Mesenteric fat pad (tissue), 1 donor: ENCODE measurements at places on chromosomes 7 and 10. TPM values are rescaled to one million over a fixed set of nuclear protein-coding genes. Genes with fewer than 3 reads are reported as not detected.

Gene NFE2L3
- 2.7 TPM for total RNA-seq

Gene RGS10
- total RNA-seq, result 18.1 TPM

DNA sequence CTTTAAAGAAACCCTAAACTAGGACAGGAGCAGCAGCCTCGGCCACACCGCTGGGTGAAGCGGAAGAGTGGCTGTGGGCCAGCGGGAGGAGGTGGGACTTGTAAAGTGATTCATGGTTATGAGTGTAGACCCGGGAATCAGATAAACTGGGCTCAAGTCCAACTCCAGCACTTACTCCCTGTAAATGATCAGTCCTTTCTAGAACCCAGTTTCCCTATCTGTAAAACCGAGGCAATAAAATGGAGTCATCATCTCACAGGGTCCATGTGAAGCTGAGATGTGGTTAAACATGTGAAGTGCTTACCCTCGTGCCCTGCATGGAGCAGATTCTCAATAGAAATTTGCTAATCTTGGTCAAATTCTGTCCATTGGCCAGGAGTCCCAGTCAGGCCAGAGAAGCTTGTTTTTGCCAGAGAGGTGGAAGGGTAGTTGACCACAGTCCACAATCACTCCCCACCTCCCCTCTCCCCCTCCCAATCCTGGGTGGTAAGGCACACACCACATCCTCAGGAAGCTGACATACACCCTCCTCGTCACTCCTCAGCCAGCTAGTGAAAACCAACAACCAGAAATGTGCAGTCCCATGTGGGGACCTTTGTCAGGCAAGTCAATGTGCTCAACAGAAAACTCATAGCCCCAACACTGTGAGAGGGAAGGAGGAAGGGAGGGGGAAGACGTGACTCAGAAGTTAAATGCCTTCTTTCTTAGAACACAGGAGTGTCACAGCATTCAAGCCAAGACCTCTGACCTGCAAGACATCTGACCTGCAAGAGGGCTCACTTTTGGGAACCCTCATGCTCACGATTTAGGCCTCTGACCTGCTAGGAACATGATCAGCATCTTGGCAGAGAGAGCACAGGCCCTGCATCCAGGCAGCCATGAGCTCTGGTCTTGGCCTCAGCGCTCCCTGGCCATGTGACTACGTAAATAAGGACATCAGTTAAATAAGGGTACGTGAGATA is 145.1 kb downstream of the PLXNA4 start:
- DNase-seq, result no peak

Gene CCAR1
- 51.9 TPM for total RNA-seq

- DNase-seq, result no peak
Observed at GRCh38 chr7:122312789-122313188, 8.2 kb upstream of the FEZF1 start.

DNA sequence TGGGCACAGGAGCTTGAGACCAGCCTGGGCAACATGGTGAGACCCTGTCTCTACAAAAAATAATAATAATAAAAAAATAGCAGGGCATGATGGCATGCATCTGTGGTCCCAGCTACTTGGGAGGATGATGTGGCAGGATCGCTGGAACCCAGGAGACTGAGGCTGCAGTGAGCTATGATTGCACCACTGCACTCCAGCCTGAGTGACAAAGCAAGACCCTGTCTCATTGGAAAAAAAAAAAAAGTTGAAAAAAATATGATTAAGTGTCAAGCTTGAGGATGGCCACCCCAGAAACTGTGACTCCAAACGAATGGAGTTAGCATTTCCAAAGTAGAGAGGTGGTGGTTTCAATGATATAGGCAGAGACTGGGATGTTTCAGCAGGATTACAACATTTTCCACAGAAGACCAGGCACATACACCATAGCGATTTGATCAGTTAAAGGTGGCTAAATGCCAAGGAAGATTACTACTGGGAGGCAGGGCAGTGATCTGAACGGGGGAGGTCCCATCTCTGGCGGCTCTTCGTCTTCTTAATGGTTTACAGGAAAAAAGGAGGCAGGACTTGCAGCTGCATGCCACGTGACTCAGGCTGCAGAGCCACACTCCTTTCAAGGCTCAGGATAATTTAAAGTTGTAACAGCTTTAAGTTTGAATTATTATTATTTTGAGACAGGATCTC is 250.6 kb upstream of the GALNT17 start:
- DNase-seq, result no peak

DNA sequence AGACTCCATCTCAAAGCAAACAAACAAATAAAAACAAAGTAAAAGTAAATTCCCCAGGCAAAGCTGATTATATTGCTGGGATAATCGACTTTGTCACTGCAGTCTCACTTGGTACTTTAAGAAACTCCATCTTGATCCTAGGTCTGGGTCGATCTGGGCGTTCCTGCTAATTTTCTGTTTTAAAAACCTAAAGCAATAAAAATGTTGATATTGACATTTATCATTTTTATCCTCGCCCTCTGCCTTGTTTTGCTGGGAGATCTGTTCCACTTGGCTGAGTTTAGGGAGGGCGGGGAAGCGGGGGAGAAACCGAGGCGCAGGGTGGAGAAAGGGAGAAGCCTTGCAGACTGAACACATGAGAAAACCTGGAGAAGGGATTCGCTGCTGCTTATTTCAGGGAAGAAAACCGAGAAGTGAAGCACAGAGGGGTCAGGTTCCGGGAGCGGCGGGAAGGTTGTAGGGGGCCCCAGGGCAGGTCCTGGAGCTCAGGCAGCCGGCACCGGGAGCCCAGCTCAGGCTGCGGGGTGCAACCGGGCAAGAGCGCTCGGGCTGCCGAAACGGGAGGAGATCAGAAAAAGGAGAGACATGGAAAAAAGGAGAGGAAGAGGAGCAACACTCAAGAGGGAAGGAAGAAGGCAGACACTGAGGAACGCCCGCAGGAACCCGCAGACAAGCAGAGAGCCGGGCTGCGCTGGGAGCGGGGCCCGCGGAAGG is 27.3 kb upstream of the KMT2C start:
- peak; percentile 91 for DNase-seq

DNA sequence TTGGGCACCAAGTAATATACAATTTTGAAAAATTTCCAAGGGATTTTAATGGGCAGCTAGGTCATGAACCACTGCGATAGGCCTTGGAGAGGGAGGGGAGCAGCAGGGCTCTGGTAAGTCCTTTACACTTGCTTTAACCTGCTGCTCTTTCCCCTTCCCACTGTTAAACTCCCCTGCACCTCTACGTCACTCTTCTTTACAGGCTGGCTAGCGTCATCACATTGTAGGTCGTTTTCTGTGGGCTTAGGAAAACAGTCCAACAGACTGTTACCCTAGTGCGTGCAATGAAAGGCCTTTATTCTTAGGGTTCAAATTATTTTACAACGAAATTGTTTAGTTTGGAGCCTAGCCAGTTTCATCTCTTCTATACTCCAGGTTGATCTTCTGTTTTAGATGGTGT is 235.7 kb downstream of the AUTS2 start:
- no peak for DNase-seq

DNA sequence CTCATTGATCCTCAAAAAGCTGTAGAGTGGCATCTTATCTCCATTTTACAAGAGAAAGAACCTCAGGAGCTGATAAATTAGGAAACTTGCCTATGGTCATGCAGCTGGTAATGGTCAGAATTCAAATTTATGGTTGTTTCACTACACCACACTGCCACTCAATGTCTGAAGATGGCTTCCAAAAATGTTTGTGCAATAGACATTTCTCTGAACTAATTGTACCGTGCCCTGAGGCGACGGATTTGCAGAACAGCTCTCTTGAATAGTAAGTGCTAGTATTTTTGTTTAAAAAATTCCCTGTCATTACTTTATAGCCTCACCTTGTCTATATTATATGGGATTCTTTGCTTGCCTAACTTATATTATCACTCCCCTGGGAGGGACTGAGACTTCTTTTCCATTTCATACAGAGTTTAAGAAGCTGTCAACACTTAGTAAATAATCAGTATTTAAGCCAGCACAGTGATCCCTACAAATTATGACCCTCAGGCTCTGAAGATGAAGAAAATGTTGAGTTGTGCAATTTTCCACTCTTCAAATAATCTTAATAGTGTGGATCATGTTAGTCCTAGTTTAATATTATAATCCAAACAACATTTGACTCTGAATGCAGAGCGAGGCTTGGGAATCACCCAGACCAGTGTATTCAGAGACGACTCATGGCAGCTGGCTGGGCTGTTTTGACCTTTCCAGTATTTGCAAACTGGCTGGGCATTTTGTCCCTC is 346.6 kb downstream of the PTEN start:
- no peak for DNase-seq

Gene OR13A1
- total RNA-seq, result not detected

GRCh38 chr10:5645944-5646617 is 20.3 kb downstream of the ASB13 start:
- DNase-seq, result no peak

DNA sequence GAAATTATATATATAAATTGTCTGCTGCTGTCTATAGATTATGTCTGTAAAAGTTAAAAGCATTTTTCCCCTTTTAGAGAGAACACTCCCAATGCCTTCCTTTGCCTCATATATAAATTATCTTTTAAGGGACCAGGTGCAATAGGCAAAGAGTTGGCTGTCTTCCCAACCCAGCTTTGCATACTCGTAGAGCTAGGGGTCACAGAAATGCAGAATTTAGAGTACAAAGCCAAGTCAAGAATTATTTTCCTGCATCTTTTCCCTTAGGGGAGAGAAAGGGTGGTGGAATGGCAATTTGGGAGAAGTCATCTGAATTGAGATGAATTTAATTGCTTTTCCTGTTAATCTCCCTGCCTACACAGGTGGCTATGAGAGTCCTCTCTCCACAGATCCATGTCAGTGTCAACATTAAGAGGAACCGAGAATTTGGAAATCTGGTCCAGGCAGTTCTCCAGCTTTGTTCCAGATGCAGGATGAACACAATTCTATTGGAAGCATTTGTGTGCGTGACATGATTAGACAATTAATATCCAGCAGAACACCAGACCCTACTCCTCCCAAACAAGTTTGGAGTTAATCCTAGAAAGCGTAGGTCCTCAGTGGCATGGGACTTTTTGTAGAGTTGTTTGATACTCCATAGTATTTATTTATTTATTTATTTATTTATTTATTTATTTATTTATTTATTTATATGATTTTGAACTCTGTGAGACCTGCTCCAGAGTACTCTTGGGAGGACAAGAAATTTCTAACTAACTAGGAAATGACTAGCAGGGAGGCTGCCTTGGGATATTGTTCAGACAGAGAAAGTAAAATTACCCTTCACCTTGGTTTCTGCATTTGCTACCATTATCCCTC is 80.3 kb upstream of the SKAP2 start:
- DNase-seq, result no peak

DNA sequence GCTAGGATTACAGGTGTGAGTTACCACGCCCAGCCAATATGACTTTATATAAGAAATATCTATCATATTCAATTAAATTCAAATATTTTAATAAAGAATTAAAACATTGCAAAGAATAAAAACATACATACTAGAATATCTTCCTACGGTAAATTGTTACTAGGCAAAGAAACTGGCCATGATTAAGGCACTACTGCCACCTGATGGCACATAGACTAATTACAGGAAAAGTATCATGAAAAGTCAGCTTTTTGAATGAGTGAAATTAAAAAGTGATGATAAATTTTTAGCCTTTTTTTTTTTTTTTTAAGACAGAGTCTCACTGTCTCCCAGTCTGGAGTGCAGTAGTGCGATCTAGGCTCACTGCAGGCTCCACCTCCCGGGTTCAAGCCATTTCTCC is 30.9 kb downstream of the MRPS33 start:
- no peak for DNase-seq

Gene TUBAL3
- not detected for total RNA-seq

- DNase-seq, result no peak
Observed at GRCh38 chr7:128103498-128104107, 72.4 kb upstream of the LRRC4 start.

- no peak for DNase-seq
Observed at GRCh38 chr10:70715853-70716795, 43.8 kb downstream of the ADAMTS14 start.

GRCh38 chr10:83533290-83533689 is 606.0 kb upstream of the GHITM start:
- DNase-seq, result no peak

GRCh38 chr10:124063750-124064603 is 29.4 kb downstream of the CHST15 start:
- DNase-seq, result no peak

DNA sequence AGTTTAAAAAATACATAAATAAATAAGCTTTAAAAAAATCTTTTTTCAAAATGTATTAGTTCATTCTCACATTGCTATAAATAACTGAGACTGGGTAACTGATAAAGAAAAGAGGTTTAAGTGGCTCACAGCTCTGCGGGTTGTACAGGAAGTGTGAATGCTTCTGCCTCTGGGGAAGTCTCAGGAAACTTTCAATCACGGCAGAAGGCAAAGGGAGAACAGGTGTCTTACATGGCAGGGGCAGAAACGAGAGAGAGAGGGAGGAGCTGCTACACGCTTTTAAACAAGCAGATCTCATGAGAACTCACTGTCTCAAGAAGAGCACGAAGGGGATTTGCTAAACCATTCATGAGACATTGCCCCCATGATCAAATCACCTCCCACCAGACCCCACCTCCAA is 114.6 kb downstream of the DNAJC1 start:
- no peak for DNase-seq

- no peak for DNase-seq
Observed at GRCh38 chr7:47537716-47538675, 43.9 kb downstream of the TNS3 start.

- DNase-seq, result no peak
Observed at GRCh38 chr10:99617696-99618095, 2.5 kb downstream of the SLC25A28 start.

GRCh38 chr7:124603066-124603465 is 162.5 kb downstream of the GPR37 start:
- no peak for DNase-seq

DNA sequence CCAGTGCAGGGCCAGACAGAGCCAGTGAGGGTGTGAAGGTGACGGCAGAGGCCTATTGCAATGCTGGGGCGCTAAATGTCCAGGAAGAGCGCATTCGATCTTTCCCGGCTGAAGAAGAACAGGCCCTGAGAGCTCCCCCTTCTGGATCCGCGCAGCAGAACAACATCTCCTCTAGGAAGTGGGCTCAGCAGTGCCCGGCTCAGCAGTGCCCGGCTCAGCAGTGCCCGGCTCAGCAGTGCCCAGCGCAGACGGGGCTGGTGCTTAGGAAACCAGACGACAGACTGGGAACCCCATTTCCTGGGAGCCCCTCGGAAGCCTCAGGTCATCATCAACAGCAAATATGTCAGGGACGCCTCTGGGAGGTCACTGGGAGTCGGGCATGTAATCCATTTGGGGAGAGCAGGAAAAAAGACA is 4.7 kb upstream of the NOS3 start:
- no peak for DNase-seq

GRCh38 chr10:68088740-68089139 is 13.7 kb upstream of the HERC4 start:
- DNase-seq, result no peak

- no peak for DNase-seq
Observed at GRCh38 chr10:89147256-89147655, 59.9 kb downstream of the CH25H start.

DNA sequence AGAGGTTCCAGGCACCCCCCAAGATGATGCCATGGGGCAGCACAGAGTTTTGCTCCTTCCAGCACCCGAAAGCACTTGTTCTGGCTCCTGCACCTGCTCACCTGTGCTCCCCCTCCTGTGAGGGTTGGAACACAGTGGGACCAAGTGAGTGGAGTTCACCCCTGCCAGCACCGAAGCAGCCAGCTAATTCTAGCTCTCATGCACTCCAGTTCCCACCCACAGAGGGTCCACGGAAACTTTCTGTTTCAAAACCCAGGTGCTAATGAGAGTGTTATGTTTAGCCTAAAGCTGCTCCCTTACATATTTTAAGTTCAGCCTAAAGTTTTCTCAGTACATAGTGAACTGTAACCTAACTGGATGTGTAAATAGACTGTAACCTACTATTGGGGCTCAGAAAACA is 42.6 kb upstream of the SLC35G1 start:
- no peak for DNase-seq

- DNase-seq, result no peak
Observed at GRCh38 chr10:63964406-63964805, 443.2 kb downstream of the REEP3 start.
